Stimulated activated CD8-positive, alpha-beta memory T cell treated with anti-CD3 and anti-CD28 coated beads, Interleukin-15, amount 100 ng/mL, for 4 hours (primary cell): ENCODE measurements at places on chromosomes 12 and 14.

DNA sequence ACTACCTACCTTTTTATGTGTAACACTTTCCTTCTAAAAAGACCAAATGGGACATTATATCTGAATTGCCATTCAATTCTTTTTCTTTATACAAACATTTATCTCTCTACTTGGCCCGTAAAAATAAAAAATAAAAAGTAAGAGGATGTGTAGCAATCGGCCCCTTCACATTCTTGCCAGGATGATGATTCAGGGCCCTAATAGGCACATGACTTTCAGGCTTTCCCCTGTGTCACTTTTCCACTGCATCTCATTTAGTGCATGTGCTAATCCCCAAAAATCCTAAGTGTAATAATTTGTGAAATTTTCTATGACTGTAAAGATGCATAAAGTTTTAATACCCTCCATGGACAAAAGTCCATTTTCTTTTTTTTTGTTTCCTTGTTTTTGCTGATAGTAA lies 23.0 kb upstream of the ATP2B1 start:
- DNase-seq, result no peak

GRCh38 chr14:67584978-67585377 lies 15.1 kb downstream of the PIGH start:
- DNase-seq, result no peak

DNA sequence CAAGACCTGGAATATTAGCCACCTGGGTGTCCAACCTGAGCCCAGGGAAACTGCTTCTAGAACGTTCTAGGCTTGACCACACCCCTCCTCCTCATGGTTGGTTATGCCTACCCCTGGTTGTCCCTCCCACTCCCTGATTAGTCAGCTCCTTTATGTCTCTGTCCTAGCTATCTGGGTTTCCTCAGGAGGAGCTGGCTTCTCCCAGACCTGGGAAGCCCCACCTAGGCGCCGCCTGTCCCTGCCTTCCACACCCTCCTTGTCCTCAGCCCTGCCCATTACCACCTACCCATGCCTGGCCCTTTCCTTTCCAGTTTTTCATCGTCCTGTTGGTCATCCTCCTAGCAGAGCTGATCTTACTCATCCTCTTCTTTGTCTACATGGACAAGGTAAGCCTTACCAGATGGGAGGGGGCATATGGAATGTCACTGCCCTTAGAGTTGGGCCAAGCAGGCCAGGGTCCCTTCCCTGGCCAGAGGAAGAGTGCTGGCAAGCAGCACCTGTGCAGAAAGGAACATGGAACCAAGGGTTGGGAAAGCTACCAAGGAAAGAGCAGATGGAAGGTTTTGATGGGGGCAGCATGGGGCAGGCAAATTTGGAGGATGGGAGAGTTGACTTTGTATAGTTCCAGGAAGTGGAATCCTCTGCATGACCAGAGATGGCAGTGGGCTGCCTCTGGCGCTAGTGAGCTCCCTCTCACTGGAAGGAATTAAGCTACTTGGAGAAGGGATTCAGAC lies 201.7 kb downstream of the TSPAN9 start:
- DNase-seq, result no peak

DNA sequence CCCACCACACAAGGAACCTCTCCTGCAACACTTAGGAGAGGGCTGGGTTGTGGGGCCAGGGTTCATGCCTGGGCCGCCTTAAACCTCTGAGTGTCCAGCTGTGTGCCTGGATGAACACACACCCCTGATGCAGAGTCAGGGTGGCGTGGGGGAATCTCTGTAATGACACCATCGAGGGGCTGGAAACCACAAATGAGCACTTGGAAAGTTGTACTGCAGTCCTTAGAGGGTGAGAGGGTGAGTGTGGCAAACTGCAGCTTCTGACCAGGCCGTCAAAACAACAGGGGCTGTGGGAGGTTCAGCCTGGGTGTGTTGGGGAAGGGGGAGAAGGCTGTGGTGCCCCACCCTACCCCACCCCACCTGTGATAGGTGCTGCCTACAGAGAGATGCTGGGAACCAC lies 12.4 kb upstream of the KRT5 start:
- DNase-seq, result no peak

DNA sequence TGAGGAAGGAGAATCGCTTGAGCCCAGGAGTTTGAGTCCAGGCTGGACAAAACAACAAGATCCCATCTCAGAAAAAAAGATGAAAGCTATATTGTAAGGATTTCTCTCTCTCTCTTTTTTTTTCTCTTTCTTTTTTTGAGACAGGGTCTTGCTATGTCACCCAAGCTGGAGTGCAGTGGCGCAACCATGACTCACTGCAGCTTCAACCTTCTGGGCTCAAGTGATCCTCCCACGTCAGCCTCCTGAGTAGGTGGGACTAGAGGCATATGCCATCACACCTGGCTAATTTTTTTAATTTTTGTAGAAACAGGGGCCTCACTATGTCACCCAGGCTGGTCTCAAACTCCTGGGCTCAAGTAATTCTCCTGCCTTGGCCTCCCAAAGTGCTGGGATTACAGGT lies 5.8 kb upstream of the MRPL42 start:
- no peak for DNase-seq

DNA sequence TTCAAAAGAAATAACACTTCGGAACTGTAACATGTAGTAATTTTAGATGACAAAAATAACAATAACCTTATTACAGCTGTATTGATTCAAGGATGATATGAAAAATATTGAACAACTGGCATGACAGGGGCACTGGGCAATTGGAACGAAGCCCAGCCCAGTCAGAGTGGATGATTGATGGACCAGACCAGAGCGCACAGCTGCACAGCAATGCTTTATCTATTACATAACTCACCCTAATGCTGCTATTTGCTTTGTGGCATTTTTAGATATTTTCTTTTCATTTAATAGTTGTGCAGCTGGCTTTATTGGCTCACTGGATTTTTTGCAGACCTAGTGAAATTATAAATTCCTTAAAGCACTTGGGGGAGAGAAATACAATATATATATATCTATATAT lies 26.9 kb upstream of the FERMT2 start:
- no peak for DNase-seq

- no peak for DNase-seq
Measured at GRCh38 chr12:24255920-24256665, 306.6 kb upstream of the SOX5 start.

DNA sequence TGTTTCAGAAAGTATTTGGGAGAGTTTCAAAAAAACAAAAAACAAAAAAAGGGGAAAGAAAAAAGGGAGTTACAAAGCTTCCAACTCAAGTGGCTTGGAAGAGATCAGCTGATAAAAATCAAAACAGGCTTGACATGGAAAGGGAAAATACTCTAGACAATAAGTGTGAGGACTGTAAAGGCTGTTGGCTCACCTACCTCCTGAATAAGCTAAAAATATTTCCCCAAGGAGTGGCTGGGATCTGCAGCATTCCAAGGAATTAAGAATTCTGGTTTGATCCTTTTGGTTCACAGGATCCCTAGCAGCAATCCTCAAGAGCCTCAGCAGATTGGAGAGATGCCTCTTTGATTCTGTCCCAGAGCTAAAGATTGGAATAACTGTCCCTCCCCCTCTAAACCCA lies 11.2 kb upstream of the AJUBA start:
- no peak for DNase-seq

DNA sequence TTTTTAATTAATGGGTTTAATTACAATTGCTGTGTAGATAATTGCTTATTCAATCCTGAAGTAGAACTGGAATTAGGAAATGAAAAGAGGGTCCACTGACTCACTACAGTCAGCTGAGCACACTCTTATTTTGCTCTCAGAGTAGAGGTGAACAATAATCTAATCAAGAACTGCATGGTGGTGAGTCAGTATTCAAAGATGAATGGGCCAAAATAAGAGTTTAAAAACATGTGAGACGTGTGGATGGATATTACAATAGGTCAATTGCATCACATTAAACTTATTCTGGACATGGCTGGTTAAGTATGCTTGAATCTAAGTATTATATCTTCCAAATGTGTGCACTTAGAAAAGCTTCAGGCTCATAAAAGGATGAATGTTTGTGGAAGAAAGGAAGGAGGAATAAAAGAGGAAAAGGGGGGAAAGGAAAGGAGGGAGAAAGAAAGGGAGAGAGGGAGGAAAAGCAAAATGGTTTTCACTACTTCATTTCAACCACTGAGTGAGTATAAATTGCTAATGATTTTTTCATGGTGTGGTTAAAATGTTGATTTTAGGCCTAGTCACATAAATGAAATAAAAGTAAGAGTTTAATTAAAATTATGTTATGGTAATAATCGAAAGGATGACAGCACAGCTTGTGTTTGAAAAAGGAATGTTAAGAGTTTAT lies 27.0 kb upstream of the EEA1 start:
- DNase-seq, result no peak

- DNase-seq, result no peak
Measured at GRCh38 chr12:65122703-65123102, 1.6 kb upstream of the WIF1 start.

DNA sequence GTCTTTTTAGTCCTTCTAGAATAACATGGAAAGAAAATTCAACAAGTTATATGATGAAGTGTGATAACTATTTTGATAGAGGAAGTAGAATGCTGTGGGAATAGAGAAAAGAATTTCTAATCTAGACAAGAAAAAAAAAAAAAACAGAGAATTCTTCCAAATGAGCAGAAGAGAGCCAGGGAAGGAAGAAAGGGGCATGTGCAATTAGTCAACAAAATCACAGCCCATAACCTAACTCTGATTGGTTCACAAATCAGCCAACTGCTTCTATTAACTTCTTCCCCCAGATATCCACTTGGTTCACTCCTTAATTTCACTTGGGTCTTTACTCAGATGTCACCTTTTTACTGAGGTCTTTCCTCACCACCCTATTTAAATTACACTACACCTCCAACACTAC lies 69.5 kb downstream of the BTG1 start:
- DNase-seq, result no peak

DNA sequence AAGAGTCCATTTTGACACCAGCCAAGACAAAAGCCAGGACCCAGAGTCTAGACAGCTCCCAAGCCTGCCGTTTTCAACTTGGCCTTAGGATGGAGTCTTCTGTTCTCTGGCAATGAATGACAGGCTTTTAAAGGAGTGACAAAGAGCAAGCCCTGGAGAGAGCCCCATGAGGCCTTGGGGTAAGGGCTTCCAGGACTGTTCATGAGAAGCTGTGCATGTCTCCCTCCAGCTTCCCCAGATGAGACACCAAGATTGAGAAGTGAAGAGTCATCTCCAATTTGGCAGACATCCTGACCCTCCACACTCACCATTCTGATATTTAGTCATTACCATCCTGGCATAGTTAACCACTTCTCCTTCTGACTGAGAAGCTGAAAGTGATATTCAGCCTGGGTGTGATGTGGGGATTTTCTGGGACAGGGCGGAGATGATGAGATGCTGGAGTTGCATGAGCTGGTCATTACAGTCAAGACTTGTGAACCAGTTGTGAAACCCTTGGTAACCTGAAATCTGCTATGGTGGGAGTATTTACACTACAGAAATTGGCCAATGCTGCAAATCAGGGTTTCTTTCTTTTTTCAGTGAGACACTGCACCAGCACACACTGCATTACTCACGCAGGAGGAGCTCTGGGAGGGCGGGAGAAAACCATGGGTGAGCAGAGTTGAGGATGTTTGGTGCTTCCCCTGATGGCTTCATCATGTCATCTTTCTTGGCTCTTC lies 77.8 kb downstream of the VCPKMT start:
- no peak for DNase-seq

DNA sequence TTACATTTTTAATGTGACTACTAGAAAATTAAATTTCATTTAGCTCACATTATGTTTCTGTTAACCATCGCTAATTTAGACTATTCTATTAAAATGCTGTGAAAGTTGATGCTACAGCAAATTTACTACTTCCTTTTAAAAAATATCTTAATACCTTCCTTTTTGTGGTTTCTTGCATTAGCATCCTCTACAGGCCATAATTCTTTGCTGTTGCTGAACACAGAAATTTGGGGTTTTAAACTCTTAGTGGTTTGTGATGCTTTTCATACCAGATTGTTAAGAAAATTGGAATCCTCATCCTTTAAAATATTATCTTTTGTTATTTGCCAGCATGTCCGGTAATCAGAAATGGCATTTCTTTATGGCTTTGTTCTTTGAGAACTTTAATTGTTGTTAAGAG lies 18.1 kb downstream of the WNK1 start:
- no peak for DNase-seq

- DNase-seq, result no peak
Measured at GRCh38 chr12:70706611-70707010, 69.4 kb upstream of the PTPRB start.

DNA sequence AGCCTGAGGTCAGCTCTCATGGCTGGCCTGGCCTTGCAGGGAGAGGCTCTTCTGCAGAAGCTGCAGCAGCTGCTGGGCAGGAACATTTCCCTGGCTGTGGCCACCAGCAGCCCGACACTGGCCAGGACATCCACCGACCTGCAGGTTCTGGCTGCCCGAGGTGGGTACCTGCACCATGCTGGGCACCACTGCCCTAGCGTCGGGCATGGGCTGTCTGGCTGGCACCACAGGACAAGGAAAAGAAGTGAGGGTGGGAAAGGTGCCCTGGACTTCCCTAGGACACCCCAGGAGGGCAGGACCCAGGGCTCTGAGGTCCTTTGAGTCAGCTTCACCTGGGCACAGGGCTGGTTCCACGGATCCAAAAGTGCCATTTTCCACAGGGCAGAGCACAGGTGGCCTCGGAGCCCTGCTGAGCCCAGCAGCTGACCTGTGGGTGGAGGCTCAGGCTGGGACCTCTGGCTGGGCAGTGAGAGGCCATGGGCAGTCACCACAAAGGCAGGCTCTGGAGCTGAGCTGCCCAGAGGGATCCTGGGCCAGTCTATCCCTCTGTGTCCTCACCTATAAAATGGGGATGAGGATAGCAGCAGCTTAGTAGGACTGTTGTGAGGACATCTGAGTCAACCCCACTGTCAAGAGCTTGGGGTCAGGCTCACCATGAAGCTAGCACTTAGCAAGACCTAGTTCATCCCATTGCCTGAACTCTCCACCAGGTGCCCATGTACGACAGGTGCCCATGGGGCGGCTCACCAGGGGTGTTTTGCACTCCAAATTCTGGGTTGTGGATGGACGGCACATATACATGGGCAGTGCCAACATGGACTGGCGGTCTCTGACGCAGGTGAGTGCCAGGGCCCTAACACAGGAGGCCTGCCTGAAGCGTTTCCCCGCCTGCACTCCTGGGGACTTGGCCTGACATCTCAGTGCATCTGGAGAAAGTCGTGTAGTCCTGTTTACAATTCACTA lies 4.9 kb downstream of the PLD4 start:
- DNase-seq, result no peak

GRCh38 chr12:69019082-69019481 lies 86.1 kb upstream of the CPM start:
- no peak for DNase-seq

- DNase-seq, result no peak
Measured at GRCh38 chr12:76623931-76624330, 64.4 kb upstream of the OSBPL8 start.

GRCh38 chr14:104931771-104932675 lies 7.3 kb downstream of the PLD4 start:
- no peak for DNase-seq

DNA sequence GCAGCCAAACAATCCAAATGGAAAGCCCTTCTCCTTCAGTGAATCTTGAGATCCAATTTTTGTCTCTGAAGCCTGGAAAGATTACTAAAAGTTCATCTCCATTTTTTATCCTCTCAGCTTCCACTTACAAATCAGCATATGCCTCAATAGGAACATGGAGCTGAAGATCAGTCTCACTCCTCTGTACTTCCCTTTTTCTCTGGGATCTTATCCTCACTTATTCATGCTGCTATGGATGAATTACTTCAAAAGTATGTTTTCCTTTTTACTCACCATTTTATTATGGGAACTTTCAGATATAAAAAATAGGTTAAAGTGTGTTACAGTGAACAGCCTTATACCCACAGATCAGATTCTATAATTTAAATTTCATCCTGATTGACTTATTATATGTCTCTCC lies 14.4 kb upstream of the NTF3 start:
- DNase-seq, result no peak

- no peak for DNase-seq
Measured at GRCh38 chr12:34345801-34346200, 323.5 kb downstream of the ALG10 start.

GRCh38 chr12:84336231-84336630 lies 576.4 kb downstream of the SLC6A15 start:
- no peak for DNase-seq
